ENCODE measurements at places on chromosomes 2 and 18.

DNA sequence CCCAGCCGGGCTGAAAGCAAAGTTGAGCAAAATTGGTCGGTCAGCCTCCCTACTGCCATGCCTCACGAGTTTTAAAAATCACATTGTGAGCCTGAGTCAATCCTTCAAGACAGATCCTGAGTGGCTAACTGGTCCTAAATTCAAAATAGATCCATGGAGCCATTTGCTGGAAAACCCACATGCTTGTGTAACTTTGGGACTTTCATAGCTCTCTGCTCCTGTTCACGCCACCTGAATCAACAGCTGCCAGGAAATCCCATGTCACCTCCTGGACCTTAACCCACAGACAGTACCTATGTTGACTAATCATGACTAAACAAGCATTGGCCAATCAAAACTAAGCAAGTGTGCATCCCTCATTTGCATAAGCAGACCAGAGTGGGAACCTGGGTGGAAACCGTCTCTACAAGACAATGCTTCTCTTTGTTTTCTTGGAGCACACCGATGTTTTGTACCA lies 42.8 kb upstream of the LDLRAD4 start:
- DNase-seq, result no peak

DNA sequence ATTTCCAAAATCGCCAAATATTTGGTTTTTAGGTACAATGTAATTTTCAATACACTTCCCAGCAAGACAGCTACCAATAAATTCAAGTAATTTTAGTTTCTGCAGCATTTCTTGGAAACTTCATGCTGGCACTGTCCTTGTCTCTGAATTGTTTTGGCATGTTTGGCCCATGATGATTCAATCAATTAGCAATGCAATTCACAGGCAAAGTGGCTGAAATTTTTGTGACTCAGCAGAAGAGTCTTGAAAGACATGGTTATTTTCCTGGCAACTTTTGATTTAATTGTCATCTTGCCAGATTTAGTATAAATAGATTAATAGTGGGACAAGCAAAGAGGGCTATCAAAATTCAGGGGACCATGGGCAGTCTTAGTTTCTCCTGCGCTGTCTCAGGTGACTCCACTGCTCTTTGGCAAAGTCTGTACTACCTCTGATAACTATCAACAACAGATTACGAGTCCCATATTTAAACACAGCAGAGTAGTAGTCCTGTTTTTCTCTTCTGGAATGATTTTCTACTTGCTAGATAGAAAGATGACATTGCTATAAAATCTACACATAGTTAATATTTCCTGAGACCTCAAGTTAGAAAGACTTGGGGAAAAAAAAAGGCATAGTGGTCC lies 88.9 kb upstream of the CYP26B1 start:
- no peak for DNase-seq

- DNase-seq, result no peak
Measured at GRCh38 chr2:145324748-145325147, 804.8 kb upstream of the ZEB2 start.

- no peak for DNase-seq
Measured at GRCh38 chr18:44958455-44958854, 277.8 kb downstream of the SETBP1 start.

- DNase-seq, result no peak
Measured at GRCh38 chr2:69452687-69453086, 15.5 kb upstream of the NFU1 start.

GRCh38 chr2:158129037-158129436 lies 27.4 kb downstream of the UPP2 start:
- DNase-seq, result no peak

- DNase-seq, result no peak
Measured at GRCh38 chr18:68763083-68763482, 34.8 kb upstream of the CCDC102B start.

Data from activated effector memory CD4-positive, alpha-beta T cell treated with Interleukin-2 at 50 U/mL for 16 hours (primary cell).